ENCODE measurements at places on chromosomes 12 and 14.

DNA sequence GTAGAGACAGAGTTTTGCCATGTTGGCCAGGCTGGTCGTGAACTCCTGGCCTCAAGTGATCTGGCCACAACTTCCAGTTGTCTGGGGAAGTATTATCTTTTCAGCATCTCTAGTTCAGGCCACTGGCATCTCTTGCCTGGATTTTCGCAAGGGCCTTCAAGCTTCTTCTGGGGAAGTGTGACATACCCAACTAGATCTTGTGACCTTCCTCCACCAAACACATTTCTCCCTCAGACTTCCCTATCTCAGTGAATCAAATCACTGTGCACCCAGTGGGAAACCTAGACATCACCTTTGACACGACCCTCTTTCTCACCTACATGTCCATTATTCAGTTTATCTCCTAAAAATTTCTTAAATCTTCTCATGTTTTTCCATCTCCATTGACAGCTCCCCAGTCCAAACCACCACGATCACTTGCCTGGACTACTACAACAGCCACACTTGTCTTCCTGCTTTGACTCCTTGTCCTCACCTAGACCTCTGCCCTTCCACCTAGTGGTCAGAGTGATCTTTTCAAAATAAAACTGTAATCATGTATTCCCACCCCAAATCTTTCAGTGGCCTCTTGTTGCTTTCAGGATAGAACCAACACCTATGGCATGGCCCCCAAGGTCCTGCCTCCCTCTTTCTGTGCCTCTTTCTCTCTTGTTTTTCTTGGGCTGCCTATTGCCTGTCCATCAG, 3.3 kb downstream of the EEF1AKMT3 start:
- no peak for DNase-seq

GRCh38 chr12:93341409-93342049, 36.2 kb upstream of the NUDT4 start:
- no peak for DNase-seq

DNA sequence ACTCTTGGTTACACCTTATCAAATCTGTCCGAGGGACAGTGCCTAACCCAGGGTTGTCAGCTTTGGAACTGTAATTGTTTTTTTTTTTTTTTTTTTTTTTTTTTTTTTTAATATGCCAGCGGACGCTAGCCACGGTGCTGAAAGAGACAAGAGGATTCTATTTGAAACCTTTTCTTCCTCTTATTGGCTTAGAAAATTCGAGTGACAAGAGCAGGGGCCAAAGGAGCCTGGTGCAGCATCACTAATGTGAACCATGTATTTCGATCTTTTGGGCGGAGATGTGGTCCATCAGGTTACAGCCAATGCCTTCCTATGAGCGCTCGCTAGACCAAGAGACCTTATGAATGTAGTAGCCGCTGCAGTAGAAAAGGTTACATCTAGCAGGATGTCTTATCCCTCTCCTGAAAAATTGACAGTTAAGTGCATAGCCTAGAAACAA, 922 bp downstream of the PTPRR start:
- no peak for DNase-seq

GRCh38 chr12:52879394-52880351, 25.2 kb downstream of the KRT8 start:
- DNase-seq: no peak

DNA sequence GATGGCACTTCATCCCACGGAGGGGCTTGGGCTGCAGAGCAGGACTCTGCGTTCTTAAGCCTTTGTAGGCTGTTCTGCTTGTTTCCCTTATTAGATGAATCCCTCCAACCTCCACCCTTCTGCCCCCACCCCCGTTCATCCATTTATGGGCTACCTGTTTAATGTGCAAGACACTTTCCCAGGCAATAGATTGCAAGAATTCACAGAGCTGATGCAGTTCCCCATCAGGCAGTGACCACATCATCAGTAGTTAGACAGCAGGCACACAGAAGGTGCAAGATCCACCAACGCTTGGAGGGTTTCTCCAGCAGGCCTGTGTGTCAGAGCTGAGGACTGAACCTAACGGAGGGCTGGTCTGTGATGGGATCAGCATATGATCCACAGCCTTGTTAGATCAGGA, 1.2 kb upstream of the C1R start:
- DNase-seq: no peak

GRCh38 chr12:122721057-122721545, 4.5 kb upstream of the HCAR3 start:
- peak; percentile 67 for DNase-seq

DNA sequence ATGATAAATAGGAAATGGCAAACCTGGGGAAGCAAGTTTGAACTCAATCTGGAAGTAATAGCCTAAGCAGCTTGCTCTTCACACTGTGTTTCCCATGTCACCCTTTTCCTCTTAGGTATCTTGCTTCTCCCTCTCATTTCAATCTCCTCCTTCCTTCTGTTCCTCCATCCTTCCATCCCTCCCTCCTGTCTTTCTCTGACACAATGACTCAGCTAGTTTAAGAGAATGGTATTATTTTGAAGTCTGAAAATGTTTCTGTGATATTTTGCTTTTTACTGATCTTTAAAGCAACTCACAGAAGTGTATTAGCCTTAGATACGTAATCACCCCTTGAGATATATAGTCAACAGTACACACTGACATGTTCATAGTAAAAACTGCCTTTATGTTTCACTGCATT, 55.9 kb upstream of the FGD4 start:
- no peak for DNase-seq

DNA sequence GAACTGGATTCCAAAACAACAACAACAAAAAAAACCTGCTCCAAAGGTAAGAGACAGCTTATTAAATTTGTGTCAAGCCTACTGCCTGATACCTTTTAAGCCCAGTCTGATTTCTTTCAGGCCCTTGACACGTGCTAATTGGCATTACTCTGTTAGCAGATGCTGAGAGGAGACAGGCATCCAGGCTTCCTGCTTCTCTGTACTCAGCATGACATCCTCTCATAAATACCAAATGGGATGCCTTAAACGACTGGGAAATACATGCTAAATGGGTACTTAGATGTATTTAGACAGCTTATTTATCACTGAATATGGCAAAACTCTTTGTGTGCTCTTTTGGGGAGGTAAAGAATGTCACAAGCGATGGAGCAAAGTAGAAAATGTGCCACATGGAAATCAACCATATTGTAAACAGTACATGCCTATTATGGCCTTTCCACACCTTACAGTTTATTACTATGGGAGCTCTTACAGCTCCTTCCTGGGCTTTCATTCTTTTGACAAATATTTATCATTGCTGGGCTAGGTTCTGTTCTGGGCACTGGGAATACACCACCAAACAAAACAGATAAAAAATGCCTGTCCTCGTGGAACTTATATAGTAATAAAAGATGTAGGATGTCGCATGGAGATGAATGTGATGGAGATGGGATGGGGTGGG, 11.5 kb upstream of the PCED1B start:
- DNase-seq: no peak

DNA sequence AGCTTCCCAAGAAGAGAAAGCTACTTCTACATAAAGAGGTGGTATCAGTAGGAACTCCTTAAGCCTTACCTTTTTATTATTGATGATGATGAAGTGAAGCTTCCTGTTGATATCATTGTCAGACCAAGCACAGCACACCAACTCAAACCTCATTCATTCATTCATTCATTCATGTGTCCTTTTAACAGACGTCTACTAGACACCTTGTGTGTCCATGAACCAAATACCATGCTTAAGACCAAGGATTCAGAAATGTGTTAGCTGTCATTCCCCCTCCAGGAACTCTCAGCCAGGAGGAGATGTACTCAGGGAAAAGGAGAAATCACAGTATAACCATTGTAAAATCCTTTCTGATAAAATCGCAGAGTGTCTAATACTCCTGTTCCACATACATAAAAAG, 194.8 kb downstream of the ZFP36L1 start:
- no peak for DNase-seq

GRCh38 chr12:132510746-132511477, 21.0 kb downstream of the FBRSL1 start:
- no peak for DNase-seq

GRCh38 chr12:50362671-50363070, 33.7 kb downstream of the FAM186A start:
- DNase-seq: no peak

DNA sequence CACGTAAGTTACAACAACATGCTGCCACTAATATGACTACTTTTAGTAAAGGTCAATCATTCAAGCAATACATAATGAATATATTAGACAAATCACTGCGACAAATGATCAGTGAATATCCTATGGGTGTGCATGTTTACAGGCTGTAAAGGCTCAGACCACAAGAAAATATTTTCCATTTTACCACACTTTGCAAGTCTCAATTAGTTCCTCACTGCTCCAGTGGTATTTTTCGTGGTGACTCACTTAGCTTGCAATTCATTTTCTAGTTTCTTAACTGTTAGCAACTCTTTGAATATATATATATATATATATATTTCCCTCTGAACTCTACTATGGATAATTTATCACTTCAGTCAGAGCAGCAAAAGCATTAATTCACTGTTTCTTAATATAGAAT, 96.9 kb downstream of the EML5 start:
- no peak for DNase-seq

- DNase-seq: no peak
Observed at GRCh38 chr12:125890971-125891370, 825.7 kb downstream of the AACS start.

GRCh38 chr12:6342140-6342889, 439 bp upstream of the TNFRSF1A start:
- no peak for DNase-seq

DNA sequence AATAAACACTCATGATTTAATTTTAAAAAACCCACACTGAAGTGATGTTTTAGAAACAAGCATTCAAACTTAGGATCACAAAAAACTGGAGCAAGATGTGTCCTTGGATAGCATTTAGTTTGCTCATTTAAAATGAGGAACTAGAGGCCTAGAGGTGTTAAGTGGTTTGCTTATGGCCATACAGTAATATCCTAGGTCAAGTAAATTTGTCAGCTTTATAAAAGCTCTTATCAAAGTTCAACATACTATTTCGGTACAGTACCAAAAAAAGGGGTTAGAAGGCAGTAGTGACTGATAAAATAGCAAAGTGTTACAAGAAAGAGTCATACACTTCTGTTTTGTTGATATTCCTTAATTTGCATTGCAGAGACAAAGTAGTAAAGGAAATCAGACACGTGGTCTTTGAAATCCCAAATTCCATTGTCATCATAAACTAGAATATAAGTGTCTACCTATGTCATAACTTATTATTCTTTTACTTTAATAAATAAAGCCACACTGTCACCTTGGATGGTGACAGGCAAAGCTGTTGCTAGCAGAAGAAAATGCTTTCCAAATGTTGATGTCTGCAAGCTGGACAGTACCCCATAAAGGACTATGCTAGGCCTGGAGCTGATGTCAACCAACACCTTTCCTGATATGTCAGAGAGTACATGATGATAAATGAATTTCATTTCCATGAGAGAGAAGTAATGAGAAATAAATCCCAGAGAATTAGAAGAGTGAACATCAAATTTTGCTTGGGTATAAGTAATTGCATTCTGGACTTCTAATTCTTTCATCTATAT, 17.6 kb upstream of the SRP54 start:
- no peak for DNase-seq

DNA sequence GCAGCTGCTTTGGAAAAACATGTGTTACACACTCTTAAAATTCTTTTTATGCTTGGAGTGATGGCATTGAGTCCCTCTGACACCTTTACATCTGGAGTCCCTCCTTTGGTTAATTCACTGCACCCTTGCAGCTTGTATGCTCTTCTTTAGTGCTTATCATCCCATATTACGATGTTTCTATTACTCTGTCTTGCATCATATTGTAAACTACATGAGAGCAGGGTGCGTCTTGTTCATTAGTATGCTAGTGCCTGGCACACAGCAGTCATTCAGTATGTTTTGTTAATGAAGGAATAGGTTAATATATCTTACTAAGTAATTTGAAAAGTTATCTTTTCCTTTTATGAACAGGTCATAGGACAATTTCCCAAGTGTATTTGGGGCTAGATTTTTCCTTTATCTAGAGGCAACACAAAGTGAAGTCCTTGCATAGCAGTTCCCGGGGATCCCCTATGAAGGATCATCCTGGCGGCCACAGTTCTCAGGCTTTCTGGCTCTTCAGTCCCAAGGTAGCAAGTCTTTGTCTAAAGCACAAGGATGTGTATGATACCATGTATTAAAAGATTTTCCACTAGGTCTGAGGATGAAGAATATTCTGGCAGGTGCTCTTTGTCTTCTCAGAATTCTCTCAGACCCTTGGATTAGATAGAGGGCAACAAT, 363.8 kb downstream of the FUT8 start:
- no peak for DNase-seq

DNA sequence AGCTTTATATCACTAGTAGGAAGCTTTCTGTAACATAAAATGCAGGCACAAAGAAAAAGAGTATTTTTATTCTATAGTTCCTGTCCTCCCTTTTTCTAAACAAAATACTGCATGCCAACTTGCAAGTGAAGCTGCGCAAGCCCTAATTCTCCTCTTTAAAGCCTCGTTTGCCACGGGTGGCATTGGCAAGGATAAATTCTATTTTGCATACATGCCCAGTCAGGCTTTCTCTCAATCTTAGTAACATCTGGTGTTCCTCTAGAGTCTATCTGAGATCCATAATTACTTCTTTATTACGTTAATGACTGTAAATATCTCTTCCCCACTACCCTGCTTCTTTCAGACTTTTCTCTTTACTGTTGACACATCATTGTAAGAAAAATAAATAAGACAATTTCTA, 97.1 kb upstream of the DAAM1 start:
- no peak for DNase-seq

DNA sequence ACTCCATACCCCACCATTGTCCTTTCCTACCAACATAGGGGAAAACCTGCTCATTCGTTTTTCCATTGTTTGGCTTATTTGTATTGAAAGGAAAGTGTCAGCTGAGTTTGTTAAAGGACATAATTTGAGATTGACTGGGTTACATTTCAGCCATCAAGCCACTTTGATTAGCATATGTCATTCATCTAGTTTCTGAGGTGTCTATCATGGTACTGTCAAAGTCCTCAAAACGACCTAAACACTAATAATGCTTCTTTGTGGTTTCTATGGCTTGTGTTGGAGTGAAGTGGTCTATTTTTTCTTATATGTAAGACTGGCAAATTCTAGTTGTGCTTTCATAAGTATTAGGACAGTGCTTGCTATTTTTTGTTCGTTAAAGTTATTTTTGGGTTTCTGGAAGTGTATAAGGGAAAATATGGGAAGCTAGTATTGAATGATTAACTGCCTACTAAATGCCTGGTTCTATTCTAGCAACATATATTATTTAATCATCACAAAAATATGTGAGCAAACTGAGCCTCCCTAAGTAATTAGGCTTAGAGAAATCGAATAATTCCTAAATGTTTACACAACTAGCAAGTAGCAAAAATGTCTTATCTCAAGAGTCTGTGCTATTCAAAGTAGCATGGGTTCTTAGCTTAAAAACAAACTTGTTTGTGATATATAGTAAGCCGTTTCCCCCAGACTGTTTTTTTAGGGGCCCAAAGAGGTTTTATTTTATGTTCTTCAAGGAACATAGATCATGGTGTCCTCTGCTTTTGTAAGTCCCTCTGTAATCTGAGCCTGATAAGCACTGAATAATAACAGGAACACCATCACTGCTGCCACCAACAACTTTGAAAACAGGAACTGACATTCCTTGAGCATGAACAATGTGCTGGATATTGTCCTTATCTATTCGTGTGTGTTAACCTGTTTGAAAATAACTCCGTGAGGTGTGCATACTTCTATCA, 67.1 kb downstream of the DERA start:
- DNase-seq: peak; percentile 32

- DNase-seq: peak; percentile 93
Observed at GRCh38 chr14:105028251-105028927, 7.5 kb upstream of the CDCA4 start.
